ENCODE measurements at places on chromosomes 7 and 10.

GRCh38 chr10:74078037-74078436 is 72.6 kb downstream of the AP3M1 start:
- H3K27ac ChIP-seq: no peak overlapping the region
- H3K36me3 ChIP-seq: no peaks in the 10 kb centered on the region
- no peaks in the 10 kb centered on the region for H3K27me3 ChIP-seq
- no peak for DNase-seq
- H3K4me1 ChIP-seq: peaks cover 31% of the 10 kb centered on the region
- no peak overlapping the region for H3K4me3 ChIP-seq

DNA sequence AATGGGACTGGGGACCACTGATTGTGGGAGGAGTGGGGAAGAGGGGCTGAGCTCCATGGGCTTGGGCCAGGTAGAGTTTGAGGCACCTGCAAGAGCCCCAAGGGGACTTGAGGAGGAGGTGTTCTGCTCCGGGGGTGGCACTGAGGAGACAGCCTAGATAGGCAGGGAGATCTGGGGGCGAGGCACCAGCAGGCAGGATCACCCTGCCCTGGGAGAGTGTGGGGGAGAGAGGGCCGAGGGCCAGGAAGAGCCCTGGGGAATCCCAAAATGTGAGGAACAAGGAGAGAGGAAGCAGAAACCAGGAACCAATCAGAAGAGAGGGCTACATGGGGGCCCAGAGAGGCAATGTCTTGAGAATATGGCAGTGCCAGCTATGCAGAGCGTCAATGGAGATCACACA is 34.6 kb downstream of the LEP start:
- H3K4me1 ChIP-seq: no peaks in the 10 kb centered on the region
- no peaks in the 10 kb centered on the region for H3K36me3 ChIP-seq
- no peak for DNase-seq
- H3K27ac ChIP-seq: no peak overlapping the region
- H3K27me3 ChIP-seq: peaks cover 24% of the 10 kb centered on the region
- no peak overlapping the region for H3K4me3 ChIP-seq

GRCh38 chr7:73829505-73829904 is 1.3 kb upstream of the CLDN4 start:
- H3K4me1 ChIP-seq: peaks cover 19% of the 10 kb centered on the region
- peak; percentile 34 for DNase-seq
- H3K27ac ChIP-seq: peak overlapping the region; percentile 66
- no peak overlapping the region for H3K4me3 ChIP-seq

- H3K4me3 ChIP-seq: no peak overlapping the region
- no peaks in the 10 kb centered on the region for H3K36me3 ChIP-seq
- H3K4me1 ChIP-seq: no peaks in the 10 kb centered on the region
- peak overlapping the region; percentile 82 for H3K27ac ChIP-seq
- no peak for DNase-seq
These were observed 45.5 kb downstream of the THNSL1 start for GRCh38 chr10:25061711-25062449.

DNA sequence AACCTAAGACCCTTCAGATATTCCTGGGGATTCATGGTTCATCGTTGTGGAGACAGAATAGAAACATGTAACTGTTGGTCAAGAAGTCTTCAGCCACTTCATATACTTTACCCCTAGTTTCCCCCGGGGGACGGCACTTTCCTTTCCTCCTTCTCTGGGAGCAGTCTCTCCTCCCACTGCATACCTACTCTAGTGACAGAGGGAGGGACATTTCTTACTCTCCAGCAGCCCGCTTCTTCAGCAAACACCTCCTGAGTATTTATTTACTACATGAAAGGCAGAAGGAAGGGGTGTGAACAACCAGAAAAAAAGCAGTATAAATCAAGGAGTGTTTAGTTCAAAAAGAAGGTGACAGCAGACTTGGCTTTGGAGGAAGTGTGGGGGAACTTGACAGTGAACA is 69.0 kb downstream of the LHFPL3 start:
- H3K4me3 ChIP-seq: no peak overlapping the region
- no peaks in the 10 kb centered on the region for H3K4me1 ChIP-seq
- no peak for DNase-seq
- H3K36me3 ChIP-seq: no peaks in the 10 kb centered on the region

DNA sequence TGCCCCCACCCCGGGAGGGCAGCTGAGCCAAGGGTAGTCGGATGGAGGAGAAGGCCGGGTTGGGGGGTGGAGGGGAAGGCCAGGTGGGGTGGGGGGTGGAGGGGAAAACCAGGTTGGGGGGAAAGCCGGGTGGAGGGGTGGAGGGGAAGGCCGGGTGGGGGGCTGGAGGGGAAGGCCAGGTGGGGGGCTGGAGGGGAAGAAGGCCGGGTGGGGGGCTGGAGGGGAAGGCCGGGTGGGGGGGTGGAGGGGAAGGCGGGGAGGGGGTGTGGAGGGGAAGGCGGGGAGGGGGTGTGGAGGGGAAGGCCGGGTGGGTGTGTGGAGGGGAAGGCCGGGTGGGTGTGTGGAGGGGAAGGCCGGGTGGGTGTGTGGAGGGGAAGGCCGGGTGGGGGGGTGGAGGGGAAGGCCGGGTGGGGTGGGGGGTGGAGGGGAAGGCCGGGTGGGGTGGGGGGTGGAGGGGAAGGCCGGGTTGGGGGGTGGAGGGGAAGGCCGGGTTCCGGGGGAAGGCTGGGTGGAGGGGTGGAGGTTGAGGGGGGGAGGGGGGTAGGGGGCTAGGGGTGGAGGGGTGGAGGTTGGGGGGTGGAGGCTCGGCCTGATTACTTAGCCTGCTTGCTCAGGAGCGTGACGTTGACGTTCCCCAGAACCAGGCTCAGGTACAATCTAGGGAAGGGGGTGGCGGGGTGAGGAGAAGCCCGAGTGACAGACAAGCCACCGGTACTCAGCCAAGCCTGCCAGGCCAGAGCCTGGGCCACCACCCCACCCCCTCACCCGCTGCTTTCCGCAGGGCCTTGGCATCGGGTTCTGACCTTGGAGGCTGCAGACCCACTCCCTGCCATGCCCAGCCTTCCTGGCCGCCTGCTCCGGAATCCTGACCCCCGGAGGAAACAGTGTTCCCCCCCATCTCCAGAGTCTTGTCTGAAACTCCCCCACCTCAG is 5.6 kb downstream of the TMEM120A start:
- no peaks in the 10 kb centered on the region for H3K36me3 ChIP-seq
- H3K4me1 ChIP-seq: peaks cover 23% of the 10 kb centered on the region
- H3K4me3 ChIP-seq: no peak overlapping the region
- H3K27me3 ChIP-seq: no peaks in the 10 kb centered on the region

DNA sequence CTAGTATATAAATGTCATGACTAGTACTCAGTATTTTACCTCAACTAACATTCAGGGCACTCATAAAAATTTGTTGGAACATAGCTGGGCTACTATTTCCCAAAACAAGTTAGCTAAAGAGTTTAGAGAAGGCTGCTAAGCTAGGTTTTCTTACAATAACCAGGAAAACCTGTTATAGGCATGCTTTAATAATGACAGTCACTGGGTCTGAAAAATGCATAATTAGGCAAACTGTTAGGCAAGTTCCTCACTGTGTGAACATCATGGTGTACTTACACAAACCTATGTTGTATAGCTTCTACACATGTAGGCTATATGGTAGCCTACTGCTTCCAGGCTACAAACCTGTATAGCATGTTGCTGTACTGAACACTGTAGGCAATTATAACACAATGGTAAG is 79.0 kb downstream of the DNAJC1 start:
- peaks cover 8% of the 10 kb centered on the region for H3K4me1 ChIP-seq
- H3K4me3 ChIP-seq: no peak overlapping the region

DNA sequence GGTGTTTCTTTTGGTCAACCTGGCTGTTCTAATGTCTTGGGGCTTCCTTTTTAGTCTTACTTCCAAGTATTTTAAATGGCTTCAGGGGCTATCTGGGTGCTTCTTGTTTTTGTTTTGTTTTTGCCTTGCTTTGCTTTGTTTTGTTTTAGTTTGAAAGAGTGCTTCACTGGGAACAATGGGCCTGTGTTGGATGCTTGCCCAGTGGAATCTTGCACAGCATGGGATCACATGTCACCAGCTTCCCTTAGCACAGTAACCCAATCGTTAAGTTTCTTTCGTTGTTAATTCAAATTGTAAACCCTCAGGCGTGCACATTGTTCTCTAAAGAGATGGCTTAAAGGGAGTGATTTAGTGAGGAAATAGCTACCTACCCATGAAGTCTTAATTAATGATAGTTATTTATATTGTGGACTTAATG is 8.9 kb downstream of the COL17A1 start:
- H3K27ac ChIP-seq: no peak overlapping the region
- H3K27me3 ChIP-seq: no peaks in the 10 kb centered on the region
- no peak overlapping the region for H3K4me3 ChIP-seq

- no peak overlapping the region for H3K4me3 ChIP-seq
- no peak overlapping the region for H3K27ac ChIP-seq
- peaks cover 49% of the 10 kb centered on the region for H3K27me3 ChIP-seq
- no peaks in the 10 kb centered on the region for H3K36me3 ChIP-seq
- H3K4me1 ChIP-seq: no peaks in the 10 kb centered on the region
These were observed 71.5 kb downstream of the EBF3 start for GRCh38 chr10:129892548-129893052.

- H3K36me3 ChIP-seq: no peaks in the 10 kb centered on the region
- H3K27ac ChIP-seq: no peak overlapping the region
- peaks cover 16% of the 10 kb centered on the region for H3K4me1 ChIP-seq
These were observed 57.4 kb downstream of the EEPD1 start for GRCh38 chr7:36210291-36210922.

GRCh38 chr10:58741673-58742072 is 229.0 kb downstream of the BICC1 start:
- no peaks in the 10 kb centered on the region for H3K36me3 ChIP-seq
- H3K27me3 ChIP-seq: no peaks in the 10 kb centered on the region
- no peak for DNase-seq
- no peak overlapping the region for H3K27ac ChIP-seq
- H3K4me3 ChIP-seq: no peak overlapping the region

DNA sequence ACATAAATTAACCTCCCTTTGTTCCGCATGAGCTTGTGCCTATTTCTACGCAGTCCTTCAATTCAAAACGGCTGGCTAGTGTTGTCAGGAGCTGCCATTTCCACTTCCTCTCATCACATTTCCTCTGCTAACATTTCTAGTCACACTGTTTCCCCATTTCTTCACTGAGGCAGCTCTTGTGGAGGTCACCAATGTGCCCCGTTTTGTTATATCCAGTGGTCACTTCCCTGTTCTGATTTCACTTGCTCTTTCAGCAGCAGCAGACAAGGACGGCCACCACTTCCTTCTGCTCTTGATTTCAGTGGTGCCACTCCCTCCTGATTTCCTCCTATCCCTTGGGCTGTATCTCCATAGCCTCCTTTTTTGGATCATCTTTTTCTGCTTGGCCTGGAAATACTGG is 64.8 kb upstream of the SEC61G start:
- no peak for DNase-seq
- no peak overlapping the region for H3K27ac ChIP-seq
- H3K4me3 ChIP-seq: no peak overlapping the region
- H3K36me3 ChIP-seq: no peaks in the 10 kb centered on the region
- H3K27me3 ChIP-seq: no peaks in the 10 kb centered on the region
- H3K4me1 ChIP-seq: no peaks in the 10 kb centered on the region

- H3K36me3 ChIP-seq: no peaks in the 10 kb centered on the region
- no peak for DNase-seq
- H3K4me1 ChIP-seq: no peaks in the 10 kb centered on the region
- H3K27me3 ChIP-seq: no peaks in the 10 kb centered on the region
- H3K4me3 ChIP-seq: no peak overlapping the region
These were observed 89.2 kb downstream of the ADCY1 start for GRCh38 chr7:45663167-45663921.

DNA sequence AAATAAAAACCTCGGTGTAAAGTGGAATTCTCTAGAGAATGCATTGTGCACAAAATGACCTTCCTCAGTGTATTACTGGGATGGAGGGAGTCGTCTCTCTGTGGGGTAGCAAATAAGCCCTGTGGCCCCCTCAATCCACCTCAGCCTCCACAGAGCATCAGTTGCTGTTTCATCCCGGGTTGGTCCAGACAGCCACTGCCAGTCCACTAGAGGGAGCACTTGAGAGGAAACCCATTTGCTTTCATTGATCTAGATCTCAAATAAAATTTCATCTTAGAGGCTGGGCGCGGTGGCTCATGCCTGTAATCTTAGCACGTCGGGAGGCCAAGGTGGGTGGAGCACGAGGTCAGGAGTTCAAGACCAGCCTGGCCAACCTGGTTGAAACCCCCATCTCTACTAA is 1128.7 kb downstream of the CNTNAP2 start:
- H3K4me3 ChIP-seq: no peak overlapping the region
- H3K4me1 ChIP-seq: no peaks in the 10 kb centered on the region
- no peak for DNase-seq
- H3K27ac ChIP-seq: no peak overlapping the region

- H3K27ac ChIP-seq: peak overlapping the region; percentile 47
- DNase-seq: peak; percentile 75
- no peak overlapping the region for H3K4me3 ChIP-seq
- no peaks in the 10 kb centered on the region for H3K36me3 ChIP-seq
- peaks cover 8% of the 10 kb centered on the region for H3K4me1 ChIP-seq
These were observed 16.2 kb upstream of the BLNK start for GRCh38 chr10:96287392-96288105.

GRCh38 chr10:27192284-27192683 is 37.1 kb downstream of the MASTL start:
- H3K36me3 ChIP-seq: peaks cover 28% of the 10 kb centered on the region
- H3K4me3 ChIP-seq: no peak overlapping the region
- H3K27ac ChIP-seq: no peak overlapping the region
- no peaks in the 10 kb centered on the region for H3K4me1 ChIP-seq
- no peak for DNase-seq

GRCh38 chr10:21326594-21327288 is 198.7 kb downstream of the SKIDA1 start:
- no peaks in the 10 kb centered on the region for H3K27me3 ChIP-seq
- H3K27ac ChIP-seq: no peak overlapping the region
- H3K4me1 ChIP-seq: no peaks in the 10 kb centered on the region
- H3K36me3 ChIP-seq: no peaks in the 10 kb centered on the region
- no peak for DNase-seq

GRCh38 chr7:95922191-95922590 is 149.8 kb downstream of the DYNC1I1 start:
- DNase-seq: no peak
- no peaks in the 10 kb centered on the region for H3K27me3 ChIP-seq
- no peaks in the 10 kb centered on the region for H3K4me1 ChIP-seq
- H3K36me3 ChIP-seq: no peaks in the 10 kb centered on the region
- H3K4me3 ChIP-seq: no peak overlapping the region
